Activated T-helper 9 cell treated with anti-CD3 and anti-CD28 coated beads, Interleukin-2, amount 50 U/mL, for 16 hours (primary cell): ENCODE measurements at places on chromosomes 7 and 10.

DNA sequence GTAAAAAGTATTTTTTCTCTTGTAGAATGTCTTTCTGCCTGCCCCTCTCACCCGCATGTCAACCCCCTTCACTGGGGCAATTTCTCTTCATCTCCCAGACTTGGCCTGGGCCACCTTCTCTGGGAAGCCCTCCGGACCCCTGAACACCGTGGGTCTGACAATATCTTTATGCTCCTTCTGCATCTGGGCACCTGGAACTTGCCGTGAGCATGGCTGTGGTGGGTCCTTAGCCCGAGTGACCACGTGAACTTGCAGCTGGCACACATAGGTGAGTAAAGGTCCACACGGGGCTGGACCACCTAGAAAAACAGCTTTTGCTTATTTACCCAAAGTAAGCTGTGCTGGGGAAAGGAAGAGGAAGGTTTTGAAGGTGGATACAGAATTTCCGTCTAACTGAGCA, 600.2 kb downstream of the DNAJB6 start:
- no peak for DNase-seq

- DNase-seq, result no peak
These were observed 1.4 kb downstream of the KCNH2 start for GRCh38 chr7:150976529-150977381.

- DNase-seq, result no peak
These were observed 457.5 kb downstream of the ACTR3B start for GRCh38 chr7:153217032-153217431.

GRCh38 chr7:22718200-22718711, 8.7 kb upstream of the IL6 start:
- DNase-seq, result no peak

DNA sequence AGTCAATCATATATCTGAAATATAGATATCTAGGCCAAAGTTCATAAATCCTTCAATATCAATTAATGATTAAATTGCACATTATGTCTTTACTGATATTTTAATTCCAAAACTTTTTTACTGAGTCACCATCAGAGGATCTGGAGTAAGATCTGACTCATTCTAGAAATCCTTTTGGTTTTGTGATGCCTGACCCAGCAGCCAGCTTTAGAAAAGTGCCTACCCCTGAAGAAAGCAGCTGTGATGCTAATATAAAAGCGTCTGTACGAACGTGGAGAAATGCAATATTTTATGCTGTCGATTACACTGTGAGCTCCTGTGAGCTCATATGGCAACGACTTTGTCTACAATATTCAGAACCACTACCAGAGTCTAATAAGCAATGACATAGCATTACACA, 142.5 kb upstream of the LRRTM3 start:
- no peak for DNase-seq

DNA sequence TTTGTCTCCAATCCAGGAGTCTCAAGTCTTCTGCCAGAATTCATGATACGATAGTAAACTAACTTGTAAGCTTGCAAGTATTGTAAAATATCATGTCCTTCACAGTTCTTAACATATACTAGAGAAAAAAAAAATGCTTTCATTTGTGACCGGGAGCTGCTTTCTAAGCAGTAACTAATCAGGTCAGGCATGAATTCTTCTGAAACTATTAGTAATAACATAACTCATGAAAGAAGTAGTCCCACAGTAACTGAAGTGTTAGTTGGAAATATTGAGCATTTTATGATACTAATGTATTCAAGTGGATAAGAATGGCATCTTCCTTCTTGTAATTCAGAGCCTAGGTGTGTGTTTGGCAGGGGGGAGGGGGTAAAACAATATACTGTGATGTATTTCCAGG, 665.6 kb downstream of the DNAJB9 start:
- DNase-seq, result no peak

DNA sequence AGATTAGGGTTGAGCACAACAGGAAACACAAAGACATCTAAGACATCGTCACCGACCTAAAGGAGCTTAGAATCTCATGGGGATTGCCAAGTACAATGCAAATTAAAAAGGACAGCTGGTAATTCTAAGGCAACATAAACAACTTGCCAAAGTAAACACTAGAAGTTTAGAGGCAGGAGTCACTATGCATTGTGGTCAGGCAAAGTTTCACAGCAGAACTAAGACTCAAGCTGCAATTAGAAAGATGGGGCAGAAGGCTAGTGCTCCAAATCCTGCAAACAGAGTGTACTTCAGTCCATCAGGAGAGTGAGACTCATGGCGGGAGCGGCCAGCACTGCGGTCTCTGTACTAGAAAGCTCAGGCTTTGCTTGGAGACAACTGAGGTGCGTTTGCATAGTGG, 52.7 kb downstream of the HIPK2 start:
- DNase-seq, result no peak

GRCh38 chr7:17497549-17498167, 199.2 kb downstream of the AHR start:
- DNase-seq, result no peak
